Suppressor macrophage (primary cell): ENCODE measurements at places on chromosomes 16 and 17.

DNA sequence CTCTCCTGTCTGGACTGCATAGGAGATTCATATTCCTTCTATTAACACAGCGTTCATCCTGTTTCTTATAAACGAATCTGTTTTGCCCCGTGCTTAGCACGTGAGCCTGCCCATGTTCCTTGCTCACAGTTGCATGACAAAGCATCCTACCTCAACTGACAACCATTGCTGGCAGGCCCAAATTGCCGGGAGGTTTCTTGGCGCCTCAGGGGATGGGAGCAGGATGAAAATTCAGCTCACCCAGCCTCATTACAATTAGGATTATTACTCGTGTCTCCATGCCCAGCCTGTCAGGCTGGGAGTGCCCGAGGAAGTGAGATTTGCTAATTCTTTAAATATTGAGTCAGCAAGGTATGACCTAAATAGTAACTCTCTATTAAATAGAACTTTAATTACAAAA, 36.7 kb upstream of the HELZ start:
- no peak for DNase-seq

- no peak for DNase-seq
These were observed 32.6 kb upstream of the LRRC37A3 start for GRCh38 chr17:64951877-64952276.

- peak; percentile 69 for DNase-seq
These were observed 59.2 kb upstream of the GOT2 start for GRCh38 chr16:58793366-58793765.

DNA sequence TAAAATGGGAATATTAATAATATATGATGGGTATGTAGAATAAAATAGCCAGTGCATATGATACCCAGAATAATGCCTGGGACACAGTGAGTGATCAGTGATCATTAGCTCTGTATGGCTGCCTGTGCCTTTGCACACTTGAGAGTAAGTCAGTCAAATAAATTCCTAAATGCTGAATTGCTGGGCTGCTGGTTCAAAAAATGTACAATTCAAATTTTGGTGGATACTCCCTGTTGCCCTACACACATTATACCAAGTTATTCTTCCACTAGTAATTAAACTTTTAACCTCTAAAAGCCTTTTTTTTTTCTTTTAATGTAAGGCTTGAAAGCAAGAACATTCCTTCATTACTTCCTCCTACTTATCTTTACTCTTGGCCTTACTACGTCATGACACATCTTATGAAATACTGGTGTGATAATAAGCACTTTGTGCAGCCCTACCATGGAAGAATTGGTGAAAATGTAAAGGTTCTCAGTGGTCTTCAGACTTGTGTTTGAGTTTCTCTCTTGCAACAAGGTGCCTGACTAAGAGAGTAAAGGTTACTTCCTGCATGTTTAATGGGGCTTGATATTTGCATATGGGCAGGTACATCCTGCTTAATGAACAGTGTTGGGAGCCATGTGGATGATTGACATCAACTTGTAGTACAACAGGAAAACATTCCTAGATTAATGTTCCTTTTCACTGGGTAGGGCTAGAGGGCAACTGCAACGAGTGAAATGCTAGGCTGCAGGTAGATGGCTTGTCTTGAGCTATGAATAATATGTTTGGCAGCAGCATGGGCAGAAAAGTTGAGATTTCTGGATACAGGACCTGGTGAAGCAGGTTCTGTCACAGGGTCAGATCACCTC, 84.3 kb downstream of the PRKCA start:
- DNase-seq: peak; percentile 49

DNA sequence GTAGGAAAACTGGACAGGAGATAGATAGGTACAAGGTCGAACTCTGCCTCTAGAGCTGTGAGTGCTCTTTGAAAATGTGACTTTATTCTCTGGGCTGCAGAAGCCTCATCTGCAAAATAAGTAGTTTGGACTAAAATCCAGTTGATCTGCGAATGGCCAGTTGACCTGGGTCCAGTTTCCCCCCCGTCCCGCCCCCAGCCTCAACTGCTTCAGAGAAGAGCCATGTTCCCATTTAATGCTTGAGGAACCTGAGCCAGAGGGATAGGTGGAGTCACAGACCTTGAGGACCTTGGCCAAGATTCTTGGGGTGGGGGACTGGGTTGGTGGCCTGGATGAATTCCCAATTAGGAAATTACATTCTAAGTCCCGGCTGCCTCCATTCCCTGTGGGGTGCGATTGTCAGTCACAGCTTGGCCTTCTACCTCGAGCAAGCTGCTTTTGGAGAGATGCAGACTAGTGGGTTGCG, 14.1 kb downstream of the TBX2 start:
- DNase-seq: no peak

GRCh38 chr17:357644-358043, 5.0 kb upstream of the RPH3AL start:
- DNase-seq: no peak

DNA sequence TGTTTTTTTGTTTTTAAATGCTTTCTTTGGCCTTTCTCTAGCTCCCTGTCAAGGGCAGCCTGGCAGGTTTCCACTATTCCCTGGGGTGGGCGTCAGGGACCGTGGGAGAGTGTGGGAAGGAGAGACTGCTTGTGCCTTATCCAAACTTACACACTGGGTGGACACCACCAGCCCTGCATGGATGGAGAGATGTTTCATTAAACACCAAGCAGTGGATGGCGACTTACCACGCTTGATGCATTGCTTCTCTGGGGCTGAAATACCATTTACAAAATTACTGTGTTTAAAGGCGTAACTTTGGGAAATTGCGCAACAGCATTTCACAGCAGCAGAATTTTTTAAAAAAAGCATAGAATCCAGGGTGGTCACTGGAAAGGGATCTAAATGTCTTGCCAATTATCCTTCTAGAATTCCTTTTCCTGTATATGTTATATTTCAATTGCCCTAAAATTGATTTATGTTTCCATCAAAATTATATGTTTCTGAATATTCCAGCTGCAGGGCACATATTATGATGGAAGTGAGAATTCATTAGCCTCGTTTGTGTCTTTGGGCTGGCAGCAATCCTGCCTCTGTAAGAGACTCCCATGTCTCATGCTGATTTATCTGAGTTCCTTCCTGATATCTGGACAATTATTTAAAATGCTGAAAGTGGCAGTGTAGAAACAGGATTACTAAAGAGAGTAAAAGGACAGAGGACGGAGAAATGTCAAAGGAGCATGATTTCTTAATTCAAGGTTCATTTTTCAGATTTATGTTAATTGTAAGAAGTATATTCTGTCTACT, 247.3 kb downstream of the GRIN2A start:
- no peak for DNase-seq

DNA sequence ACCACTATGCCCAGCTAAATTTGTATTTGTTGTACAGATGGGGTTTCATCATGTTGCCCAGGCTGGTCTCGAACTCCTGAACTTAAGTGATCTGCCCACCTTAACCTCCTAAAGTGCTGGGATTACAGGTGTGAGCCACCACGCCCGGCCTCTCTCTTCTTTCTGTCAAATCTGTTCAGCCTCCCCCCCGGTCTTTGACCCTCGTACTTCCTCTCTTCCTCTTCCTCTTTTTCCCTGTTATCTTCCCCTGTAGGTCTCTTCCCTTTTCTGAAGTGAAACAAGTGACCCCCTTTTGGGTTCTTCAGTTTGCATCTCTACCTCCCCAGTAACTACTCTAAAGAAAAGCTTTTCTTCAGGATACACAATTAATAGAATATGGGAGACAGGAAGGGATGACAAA, 31.7 kb upstream of the DHX40 start:
- DNase-seq: peak; percentile 66

- peak; percentile 52 for DNase-seq
These were observed 6.9 kb downstream of the USP6 start for GRCh38 chr17:5122586-5123342.

GRCh38 chr16:62974424-62974823, 938.2 kb upstream of the CDH8 start:
- DNase-seq: no peak

- no peak for DNase-seq
These were observed 11.3 kb downstream of the PLD2 start for GRCh38 chr17:4818276-4818675.

GRCh38 chr16:25799816-25800215, 108.1 kb downstream of the HS3ST4 start:
- DNase-seq: no peak

GRCh38 chr17:74775409-74776043, 619 bp downstream of the NAT9 start:
- DNase-seq: no peak

- no peak for DNase-seq
These were observed 71.9 kb upstream of the SEC14L1 start for GRCh38 chr17:77068915-77069314.

- DNase-seq: peak; percentile 93
These were observed 2.9 kb downstream of the SLC16A3 start for GRCh38 chr17:82231562-82232321.

DNA sequence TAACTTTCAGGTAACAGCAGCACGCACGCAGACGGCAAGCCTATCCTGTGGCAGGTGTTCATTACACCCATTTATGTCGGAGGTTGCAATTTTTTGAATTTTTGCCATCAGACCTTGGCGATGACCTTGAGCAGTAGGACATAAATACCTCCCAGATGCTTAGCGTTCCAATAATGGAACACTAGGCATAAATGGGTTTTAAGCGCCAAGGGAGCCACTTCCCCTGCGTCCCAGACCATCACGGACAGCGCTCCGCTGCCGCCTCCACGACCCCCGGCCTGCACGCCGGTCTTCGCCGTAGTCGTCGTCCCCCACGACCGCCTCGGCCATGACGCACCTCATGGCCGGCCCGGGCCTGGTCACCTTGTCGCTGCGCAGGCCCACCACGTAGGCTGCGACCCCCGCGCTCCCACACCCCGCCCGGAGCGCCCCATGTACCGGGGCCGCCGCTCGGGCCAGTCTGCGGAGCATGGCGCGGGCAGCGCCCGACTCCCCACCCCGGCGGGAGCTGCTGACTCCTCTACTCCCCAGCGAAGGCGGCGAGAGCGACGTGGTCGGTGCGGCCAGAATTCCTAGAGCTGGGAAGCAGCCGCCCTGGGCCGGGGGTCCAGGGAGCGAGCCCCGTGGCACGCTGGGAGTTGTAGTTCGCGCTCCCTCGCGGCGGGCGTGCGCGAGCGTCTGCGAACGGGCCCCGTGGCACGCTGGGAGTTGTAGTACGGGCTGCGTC, 22.7 kb downstream of the TMEM235 start:
- peak; percentile 95 for DNase-seq

DNA sequence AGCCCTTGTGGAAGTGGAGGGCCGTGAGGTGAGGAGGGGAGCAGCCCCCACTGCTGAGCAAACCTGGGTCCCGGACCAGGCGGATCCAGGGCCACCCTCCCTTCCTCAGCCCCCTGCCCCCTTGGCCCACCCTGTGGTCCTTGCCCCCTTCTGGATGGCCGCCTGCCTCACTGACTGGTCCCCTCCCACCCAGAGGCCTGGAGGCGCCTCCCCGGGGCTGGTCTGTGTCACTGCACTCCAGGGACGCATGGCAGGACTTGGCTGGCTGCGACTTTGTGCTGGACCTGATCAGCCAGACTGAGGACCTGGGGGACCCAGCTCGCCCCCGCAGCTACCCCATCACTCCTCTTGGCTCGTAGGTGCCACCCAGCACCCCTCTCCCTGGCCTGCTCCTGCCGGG, 19.2 kb upstream of the SMIM5 start:
- DNase-seq: no peak

DNA sequence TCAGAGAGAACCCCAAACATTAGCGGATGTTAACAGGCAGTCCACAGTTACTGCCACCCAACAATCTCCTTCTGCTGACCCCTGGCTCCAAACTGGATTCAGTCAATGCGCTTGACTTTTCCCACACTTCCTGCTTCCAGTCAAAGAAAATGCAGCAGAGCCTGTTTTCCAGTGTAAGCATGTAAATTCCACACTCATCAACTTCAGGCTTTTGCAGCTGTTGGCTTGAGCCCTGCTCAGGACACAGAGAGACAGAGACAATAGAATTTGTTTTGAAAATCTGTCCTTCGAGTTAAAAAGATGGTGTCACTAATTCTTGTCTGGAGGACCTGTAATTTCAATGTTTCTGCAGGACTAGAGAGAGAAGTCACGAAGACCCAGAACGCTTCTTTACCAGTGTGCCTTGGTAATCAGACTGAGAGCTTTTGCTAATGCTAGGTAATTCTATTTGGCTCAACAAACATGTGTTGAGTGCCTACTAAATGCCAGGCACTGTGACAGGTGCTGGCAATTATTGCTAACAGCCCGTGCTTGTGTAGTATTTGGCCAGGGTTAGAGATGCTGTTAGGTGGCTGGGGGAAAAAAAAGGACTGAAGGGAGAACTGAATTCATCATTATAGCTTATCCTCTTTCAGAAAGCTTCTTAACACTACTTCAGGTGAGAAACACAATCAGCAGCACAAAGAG, 32.5 kb downstream of the HOXB1 start:
- no peak for DNase-seq

DNA sequence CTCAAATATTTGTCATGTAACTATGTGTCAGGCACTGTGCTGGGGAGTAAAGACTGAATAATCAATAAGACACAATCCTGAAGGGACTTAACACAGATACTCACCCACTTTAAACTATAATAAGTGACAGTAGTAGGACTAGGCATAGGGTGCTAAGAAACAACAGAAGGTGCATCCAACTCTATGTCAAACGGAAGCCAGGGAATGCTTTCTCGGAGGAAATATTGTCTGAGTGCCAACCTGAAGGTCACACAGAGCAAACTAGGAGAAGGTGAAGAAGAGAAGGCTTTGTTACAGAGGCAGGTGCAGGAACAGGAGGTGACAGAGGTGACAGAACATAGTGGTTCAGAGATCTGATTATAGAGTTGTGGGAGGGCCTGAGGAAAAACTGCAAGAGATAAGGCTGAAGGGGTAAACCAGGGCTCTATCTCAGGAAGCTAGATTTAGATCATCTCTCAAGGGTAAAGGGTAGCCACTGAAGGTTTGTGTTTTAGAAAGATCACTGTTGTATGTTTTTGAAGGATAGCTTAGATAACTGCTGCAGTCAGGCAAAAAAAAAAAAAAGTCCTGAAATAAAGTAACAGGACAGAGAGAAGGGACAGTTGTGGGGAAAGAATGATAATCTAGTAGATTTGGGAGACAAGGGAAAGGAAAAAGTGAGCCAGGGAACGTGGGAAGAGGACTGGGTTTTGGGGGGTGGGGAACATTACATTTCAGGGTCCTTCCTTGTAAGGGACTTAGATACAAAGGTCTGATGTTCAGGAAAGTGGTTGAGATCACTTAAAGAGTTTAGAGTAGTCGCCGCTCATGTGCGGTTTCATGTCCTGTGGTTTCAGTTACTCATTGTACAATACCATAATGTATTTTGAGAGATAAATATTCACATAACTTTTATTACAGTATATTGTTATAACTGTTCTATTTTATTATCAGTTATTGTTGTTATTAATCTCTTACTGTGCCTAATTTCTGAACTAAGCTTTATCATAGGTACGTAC, 85.6 kb upstream of the NETO2 start:
- no peak for DNase-seq

DNA sequence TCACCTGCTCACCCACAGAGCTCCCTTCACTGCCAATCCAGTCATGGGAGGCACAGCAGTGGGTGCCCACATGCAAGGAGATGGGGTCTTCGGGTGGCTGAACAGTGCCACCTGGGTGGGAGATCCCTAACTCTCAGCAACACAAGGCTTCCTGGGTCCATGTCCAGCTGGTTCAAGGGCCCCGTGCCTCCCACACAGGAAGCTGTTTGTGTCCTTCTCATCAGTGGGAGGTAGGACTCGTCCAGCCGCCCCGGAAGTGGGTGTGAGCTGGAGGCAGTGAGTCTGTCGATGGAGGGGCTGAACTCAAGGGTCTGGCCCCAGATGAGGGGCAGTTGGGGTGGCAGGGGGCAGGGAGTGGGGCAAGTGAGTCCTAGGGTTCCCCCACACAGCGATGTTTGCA, 1.6 kb downstream of the FBXL16 start:
- DNase-seq: no peak
